ENCODE measurements at places on chromosomes 16 and 17.

- no peak for DNase-seq
Observed at GRCh38 chr17:72426321-72426720, 305.5 kb downstream of the SOX9 start.

- DNase-seq: no peak
Observed at GRCh38 chr17:45225051-45225700, 3.5 kb downstream of the FMNL1 start.

DNA sequence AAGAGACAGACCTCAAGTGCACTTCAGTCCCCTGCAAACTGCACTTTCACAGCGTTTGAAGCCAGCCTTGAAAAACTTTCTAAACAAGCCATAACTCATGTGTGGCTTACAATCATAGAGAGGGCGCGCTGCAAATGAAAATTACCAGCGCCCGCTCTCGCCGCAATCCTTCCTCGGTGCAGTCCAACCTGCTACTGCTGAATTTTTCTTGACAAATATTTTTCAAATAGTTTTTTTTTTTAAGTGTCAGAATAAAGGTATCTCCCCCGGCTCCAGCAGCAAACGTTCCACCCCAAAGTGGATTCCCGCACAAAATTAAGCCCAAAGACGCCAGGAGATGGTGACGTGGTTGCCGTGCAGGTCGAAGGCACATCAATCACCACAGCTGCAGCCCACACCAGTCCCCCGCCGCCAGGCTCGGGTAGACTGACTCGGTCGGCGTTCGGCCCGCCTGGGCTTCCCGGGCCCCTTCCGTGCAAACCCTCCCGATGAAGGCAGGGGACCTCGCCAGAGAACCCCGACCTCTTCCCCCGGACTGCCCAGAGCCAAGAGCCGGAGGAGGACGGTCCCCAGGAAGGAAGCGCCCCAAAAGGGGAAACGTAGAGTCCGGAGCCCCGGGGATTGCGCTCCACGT is 630 bp downstream of the GRB2 start:
- DNase-seq: no peak

GRCh38 chr17:37546302-37546701 is 56.6 kb downstream of the DUSP14 start:
- peak; percentile 42 for DNase-seq

GRCh38 chr16:22428654-22429053 is 54.2 kb upstream of the CDR2 start:
- no peak for DNase-seq

DNA sequence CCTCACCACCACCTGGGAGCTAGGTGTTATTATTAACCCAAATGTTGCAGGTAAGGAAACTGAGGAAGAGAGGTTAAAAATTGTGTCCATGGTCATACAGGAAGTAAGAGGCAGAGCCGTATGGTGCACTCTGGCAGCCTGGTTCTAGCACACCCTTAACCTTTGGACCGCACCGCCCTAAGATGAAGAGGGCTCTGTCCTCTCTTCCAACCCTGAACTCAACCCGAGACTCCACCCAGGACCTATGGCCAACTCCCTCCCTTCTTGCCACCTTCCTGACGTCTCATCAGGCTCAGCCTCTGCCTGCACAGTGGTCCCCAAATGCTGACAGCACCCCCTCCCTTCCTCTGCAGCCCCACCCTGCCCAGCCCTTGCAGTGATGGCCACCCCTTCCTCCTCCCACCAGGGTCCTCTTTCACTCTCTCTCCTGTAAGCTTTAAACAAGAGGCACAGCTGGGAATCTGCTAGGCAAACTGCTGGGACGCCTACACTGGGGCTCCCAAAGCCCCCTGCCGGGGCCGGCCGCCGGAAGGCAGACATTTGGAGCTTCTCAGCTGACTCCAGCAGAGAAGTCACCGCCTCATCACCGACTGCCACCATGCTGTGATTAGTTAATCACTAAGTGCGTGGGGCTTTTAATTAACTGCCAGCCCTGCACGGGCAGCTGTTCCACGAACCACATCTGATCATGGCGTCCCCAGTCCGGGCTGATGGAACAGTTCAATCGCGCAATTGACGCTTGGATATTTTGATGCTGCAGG is 16.7 kb upstream of the C16orf78 start:
- DNase-seq: no peak

DNA sequence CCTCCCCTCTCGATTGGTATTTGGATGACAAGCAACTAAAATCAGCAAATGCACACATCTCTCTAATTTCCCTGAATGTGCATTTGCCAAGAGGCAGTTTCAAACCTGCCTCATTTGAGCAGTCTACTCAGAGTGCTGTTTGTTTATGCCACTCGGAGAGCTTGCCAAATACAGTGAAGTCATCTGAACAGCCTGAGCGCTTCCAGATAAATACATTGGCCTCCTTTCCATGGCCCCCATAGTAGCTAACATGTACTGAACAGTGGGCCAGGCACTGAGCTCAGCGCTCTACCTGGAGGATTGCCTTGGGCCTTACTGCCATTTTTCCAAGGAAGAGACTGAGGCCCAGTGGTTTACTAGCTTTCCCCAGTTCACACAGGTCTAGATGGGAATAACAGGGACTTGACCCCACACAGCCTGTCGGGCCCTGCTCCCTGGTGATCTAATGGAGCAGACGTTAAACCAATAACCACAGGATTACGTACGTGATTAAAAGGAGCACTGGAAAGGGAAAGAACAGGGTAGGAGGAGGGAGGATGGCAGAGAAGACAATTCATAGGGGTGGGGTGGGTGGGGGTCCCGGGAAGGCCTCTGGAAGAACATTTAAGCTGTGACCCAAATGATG is 18.7 kb upstream of the ANKRD40CL start:
- DNase-seq: peak; percentile 56

DNA sequence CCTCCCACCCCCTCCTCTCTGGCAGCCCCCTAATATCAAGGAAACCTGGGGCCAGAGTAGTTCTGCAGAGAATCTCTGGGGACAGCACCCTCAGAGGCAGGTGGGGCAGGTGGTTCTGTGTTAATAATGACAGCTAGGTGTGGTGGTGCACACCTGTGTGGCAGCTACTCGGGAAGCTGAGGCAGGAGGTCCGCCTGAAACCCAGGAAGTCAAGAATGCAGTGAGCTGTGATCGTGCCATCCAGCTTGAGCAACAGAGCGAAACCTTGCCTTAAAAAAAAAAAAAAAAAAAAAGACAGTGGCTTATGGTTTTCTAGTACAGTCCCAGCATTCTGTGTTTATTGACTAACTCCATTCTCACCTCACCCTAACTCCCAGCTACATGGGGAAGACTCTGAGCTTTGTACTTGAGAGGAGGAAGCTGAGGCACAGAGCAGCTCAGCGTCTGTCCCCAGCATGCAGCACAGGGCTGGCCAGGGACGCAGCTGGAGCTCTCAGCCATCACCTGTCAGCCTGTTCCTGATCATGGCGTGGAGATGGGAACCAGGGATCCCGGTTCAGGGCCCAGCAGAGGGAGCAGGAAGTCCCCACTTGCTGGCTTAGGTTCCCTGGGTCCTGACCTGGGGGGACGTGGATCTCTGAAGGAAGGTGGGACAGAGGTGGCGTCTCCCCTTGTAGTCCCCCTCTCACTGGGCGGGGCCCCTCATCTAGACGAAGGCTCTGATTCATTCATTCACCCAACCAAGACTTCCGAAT is 6.1 kb downstream of the DBNDD1 start:
- no peak for DNase-seq

DNA sequence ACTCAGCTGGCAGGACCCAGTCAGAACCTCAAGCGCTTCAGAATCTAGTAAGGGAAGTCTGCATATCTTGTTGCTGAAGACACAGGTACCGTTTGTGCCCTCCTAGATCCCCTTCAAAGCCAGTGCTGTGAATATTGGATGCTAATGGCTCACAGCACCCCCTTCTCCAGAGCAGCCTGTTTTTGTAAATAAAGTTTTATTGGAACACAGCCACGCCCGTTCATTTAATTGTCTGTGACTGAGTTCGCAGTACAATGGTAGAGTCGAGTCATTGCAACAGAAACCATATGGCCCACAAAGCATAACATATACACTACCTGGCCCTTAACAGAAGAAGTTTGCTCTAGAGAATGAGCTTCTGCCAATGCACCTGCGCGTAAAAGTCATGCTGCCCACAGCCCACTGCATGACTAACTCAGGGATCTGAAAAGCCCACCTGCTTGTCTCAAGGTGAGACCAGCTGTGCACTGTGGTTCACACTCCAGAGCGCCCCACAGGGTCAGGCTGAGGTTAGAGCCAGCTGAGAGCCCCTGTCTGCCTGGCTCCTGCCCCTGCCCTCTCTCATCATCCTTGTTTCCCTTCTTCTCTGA is 48.8 kb downstream of the AIPL1 start:
- DNase-seq: no peak

- DNase-seq: no peak
Observed at GRCh38 chr16:9917691-9918090, 264.5 kb downstream of the GRIN2A start.

DNA sequence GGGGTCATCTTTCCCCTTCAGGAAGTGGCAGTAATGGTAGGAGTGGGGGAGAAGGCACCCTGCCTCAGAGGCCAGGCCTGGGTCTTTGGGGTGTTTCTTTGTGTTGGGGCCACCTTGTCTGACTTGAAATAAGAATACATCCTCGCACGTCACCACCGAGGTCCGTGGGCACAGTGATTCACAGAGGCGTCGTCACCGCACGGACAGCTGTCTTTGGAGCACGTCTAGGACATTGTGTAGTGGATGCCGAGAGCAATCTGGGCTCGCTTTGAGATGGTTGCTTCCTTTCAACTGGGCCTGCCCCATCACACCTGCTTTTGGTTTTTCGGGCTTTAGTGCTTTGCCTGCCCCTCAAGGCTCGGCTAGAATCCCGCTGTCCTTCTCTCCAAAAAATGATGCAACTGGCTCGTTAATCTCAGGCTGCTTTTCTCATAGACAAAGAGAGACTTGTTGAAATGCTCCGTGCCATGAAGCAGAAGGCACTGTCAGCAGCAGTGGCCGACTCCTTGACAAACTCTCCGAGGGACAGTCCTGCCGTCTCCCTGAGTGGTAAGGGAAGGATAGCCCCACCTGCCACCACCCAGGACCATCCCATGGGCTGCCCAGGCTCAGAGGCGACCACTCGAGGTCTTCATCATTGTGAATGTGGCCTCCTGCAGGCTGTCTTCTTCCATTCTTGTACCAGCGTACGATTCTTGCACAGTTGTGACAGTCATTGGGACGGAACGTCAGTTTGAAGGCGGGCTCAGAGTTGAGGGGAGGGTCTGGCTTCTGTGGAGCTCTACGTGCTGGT is 24.0 kb downstream of the GINS2 start:
- no peak for DNase-seq

DNA sequence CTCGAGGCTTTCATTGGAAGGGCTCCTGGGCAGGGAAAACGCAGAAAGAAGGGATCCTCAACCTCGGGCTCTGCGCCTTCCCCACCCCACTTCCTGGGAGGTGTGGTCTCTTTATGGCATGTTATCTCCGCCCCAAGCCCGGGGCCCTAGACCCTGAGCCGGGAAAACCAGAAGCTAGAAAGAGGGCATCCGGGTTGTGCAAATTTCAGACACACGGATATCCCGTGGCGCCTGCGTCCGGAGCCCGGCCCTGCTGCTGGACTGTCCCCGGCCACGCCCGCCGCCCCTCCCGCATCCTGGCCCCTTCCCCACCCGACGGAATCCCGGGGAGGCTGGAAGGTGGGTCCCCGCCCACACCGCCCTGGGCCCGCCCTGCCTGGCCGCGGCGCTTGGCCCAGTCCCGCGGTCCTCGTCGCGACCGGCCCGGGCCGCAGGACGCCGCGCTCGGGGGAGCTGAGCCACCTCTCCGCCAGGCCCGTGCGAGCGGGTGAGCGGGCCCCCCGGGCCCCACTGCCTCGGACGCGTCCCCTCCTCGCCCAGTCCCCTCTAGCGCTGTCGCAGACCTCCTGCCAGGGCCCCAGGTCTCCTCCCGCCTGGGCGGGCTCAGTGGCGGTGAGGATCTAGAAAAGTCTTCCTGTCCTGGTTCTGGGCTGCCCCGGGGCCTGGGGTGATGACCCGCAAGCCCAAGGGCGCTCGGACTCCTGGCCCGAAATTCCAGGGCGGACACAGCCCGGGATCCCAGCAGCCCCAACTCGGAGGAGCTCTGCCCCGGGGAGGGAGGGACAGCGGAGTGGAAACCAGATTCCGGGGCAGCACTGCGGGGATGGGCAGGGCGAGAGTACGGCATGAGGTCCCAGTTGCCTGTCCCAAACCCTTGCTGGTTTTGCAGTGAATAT is at the start of gene SLC16A5:
Gene SLC16A5 (plus strand): TSS at position 397 of the 896 bp plus-strand sequence. CDS start 5,683 bp downstream, outside the sequence.
- peak; percentile 92 for DNase-seq

GRCh38 chr17:43966276-43966675 is 12.5 kb upstream of the PYY start:
- DNase-seq: no peak

DNA sequence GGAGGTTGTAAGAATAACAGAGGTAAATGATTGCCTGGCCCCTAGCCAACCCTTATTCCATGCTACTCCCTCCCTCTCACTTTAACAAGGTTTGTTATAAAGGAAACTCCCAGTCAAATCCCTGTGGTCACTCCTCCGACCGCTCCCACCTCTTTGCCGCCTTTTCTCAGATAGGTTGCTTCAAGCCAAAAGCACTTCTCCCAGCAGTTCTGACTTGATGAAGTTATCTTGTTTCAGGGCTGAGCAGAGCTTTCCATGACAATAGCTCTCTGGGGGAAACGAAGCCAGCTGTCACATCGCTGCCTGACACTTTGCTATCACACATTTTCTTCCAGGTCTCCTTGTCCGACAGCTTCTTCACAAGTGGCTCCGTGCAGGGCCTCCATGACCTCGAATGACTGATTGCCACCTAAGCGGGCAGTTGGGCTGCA is 278.6 kb downstream of the HAPSTR1 start:
- no peak for DNase-seq

- DNase-seq: no peak
Observed at GRCh38 chr17:57415751-57416207, 159.5 kb downstream of the MSI2 start.

- no peak for DNase-seq
Observed at GRCh38 chr17:74919440-74920305, 3.4 kb downstream of the USH1G start.

GRCh38 chr16:50381679-50382440 is 13.1 kb upstream of the BRD7 start:
- no peak for DNase-seq

GRCh38 chr16:57992084-57992483 is 8.4 kb downstream of the ZNF319 start:
- no peak for DNase-seq

GRCh38 chr17:280901-281300 is 71.7 kb downstream of the RPH3AL start:
- DNase-seq: no peak

Measured in fibroblast of gingiva (primary cell).